ENCODE measurements at places on chromosomes 7 and 10.

- DNase-seq, result no peak
These were observed 143.8 kb downstream of the TPST1 start for GRCh38 chr7:66348959-66349358.

DNA sequence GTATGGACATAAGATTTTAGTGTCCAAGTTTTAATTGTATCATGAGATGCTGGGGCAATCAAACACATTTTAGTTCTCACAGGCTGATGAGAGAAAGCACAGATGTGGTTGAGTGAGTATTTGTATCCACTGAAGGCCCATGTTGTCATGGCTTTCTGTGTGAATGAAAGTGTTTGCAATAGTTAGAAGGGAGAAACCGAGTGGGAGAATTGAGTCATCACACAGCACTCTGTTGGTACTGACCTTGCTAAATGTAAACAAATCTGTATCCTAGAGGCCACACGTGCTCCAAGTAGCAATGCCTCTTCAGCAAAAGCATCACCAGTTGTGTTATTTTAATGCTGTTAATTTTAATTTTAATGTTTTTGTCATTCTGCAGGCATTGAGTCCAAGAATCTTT, 121.2 kb downstream of the EMX2 start:
- no peak for DNase-seq

DNA sequence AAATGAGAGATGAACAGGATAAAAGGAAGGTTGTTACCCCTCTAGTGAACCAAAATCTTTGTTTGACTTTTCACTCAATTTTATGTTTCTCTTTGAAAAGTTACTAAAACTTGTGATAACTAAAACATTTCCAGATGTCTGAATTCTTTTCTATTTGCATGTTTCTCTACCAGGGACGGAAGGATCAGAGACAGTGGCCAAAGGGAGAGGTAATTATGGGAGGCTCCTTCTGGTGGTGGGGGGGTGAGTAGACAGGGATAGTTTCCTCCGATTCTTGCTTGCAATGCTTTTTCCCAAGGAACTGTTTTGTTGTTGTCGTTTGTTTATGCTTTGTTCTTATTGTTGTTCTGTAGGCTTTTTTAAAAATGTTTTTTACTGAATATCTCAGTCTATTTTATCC, 374.8 kb downstream of the INHBA start:
- DNase-seq, result no peak

GRCh38 chr10:97798958-97799610, 27.3 kb upstream of the SFRP5 start:
- no peak for DNase-seq

DNA sequence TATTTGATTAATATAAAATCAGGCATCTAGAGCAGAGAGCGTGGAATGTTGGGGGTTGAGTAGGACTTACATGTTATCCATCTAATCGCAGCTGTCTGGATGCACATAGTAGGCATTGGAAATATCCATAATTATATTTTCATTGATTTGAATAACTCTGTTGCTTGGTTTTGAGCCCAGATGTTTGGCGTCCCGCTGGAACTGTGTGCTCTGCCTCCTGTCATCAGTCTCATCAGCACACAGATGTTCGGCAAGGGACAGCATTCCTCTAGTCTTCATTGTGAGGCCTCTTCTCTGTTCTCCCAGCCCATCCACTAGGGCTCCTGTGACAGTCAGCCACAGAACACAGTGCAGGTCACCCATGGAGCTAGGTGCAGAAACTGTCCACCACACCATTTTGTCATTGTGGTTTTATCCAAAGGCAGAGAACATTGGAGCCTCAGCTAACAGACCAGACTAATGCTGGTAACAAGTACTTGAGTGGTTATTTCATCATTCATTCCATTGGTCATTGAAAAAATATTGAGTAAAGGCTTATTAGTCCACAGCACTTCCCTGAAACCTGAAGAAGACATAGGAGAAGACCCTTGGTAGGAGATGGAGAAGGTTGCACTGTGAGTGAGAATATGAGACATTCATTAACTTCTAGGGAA, 927.4 kb downstream of the LRMDA start:
- no peak for DNase-seq

GRCh38 chr7:95904099-95904498, 131.7 kb downstream of the DYNC1I1 start:
- DNase-seq, result no peak

GRCh38 chr7:117048882-117049281, 95.6 kb downstream of the ST7 start:
- no peak for DNase-seq

GRCh38 chr7:50121286-50121685, 28.2 kb upstream of the ZPBP start:
- no peak for DNase-seq

- no peak for DNase-seq
These were observed 74.1 kb downstream of the ADD3 start for GRCh38 chr10:110081911-110082310.

- no peak for DNase-seq
These were observed 544.1 kb downstream of the XPNPEP1 start for GRCh38 chr10:109379186-109379585.

DNA sequence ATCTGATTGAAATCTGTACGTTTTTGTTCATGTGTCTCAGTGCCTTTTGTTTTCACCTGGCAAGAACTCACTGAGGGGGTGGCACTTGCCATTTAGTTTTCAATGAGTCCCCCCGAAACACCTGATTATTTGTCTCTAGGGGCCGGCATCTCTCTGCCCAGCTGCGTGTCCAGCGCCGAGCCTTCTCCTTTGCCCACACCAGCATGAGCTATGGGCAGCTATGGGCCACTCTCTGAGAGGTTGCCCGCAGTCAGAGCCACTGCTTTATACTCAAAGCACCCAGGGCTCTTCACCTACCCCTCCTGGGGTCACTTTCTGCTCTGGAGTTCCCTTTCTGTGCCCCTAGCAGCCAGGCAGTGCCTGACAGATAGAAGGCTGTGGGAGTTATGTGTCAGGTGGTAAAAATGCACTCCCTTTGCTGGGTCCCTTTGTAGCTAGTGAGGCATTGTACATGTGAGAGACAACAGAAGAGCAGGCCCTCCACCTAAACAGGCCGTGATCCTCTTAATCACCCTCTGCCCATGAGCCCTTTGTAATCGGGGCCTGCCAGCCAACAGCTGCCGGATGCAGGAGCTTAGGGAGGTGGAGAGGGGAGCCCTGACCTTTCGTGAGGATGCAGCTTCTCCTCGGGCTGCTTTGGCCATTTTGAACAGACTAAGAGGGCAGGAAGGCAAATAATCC, 133.1 kb upstream of the NPS start:
- no peak for DNase-seq

GRCh38 chr7:65301007-65301406, 72.6 kb upstream of the ZNF92 start:
- no peak for DNase-seq

DNA sequence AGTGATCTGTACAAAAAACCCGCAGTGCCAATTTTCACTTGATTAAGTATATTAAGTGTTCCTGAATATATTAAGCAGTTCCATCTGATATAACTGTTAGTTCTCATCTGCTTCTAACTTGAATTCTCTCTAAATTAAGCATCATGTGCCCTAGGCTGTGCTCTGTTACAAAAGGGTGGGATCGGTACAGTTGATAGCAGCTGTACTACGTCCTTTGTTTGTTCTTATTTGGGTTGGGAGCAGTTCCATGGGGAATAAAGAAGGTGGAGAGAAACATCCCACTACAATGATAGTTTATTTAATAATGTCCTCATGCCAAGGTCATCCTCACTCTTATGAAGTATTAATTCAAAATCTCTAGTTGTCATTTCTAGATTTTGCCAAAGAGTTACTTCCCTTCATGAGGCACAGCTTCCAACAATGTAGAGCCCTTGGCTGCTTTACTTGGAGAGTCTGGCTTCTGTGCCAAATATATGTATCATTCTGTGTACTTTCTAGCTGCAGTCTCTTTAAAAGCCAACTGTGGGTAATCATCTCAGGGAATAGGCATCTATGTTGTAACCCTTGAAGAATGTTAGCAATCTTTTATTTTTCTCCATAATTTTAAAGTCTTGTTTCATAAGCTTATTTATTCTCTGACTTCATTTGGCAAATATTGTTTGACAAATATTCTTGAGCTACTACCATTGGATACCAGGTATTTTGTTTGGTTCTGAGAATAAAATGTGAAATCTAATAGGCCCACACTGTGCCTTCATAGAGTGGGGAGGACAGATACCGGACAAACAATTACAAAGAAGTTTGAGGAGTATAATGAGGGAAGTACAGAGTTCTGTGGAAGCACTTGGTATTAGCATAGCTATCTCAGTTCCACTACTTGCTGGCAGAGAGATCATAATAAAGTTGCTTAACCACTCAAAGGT, 22.4 kb upstream of the AHR start:
- no peak for DNase-seq

GRCh38 chr7:2301511-2301863, 12.8 kb downstream of the SNX8 start:
- DNase-seq, result peak; percentile 39

- no peak for DNase-seq
These were observed 32.2 kb upstream of the GARS1 start for GRCh38 chr7:30562498-30562897.

DNA sequence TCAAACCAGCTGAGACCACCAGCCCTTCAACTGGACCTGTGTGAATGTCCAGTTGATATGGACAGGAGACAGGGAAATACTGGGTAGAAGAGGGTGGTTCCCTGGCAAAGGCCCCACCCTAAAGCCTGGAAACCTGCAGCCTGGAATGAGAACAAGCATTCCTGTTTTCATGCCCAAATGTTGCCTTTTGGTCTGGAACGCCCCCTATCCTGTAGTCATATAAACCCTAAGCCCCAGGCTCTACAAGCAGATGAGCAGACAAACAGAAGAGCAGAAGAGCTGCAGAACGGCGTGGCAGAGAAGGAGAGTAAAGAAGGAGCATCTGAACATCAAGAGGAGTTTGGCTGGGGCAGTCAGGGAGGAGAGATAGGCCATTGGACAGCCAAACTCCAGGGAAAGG, 38.4 kb downstream of the SYPL1 start:
- no peak for DNase-seq

DNA sequence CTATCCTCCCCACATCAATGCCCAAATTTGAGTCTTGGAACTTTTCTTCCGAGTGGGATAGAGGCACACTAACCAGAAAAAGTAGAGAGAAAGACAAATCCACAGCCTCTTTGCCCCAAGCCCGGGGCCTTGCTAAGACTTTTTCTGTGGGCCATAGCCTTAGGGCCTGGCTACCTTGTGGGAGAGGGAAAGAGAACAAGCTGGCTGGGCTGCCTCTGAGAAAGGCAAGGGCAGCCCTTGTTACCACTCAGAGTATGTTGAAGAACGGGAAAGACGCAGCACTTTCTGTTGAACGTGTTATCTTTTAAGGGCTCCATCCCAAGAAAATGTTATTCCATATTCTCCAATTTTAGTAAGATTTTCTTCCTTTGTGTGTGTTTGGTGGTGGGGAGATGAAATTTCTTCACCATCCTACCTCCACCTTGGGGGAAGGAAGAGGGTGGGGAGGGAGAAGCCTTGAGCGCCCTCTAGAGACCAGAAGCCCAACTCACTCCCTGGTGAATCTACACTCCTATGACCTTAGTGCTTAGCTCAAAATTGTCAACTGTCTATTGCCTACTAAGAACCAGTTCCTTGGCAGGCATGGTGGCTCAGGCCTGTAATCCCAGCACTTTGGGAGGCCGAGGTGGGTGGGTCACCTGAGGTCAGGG, 3.9 kb upstream of the NRF1 start:
- DNase-seq, result peak; percentile 65

GRCh38 chr7:101553018-101553770, 75.9 kb downstream of the MYL10 start:
- no peak for DNase-seq

- no peak for DNase-seq
These were observed 19.5 kb downstream of the RALA start for GRCh38 chr7:39642896-39643295.

DNA sequence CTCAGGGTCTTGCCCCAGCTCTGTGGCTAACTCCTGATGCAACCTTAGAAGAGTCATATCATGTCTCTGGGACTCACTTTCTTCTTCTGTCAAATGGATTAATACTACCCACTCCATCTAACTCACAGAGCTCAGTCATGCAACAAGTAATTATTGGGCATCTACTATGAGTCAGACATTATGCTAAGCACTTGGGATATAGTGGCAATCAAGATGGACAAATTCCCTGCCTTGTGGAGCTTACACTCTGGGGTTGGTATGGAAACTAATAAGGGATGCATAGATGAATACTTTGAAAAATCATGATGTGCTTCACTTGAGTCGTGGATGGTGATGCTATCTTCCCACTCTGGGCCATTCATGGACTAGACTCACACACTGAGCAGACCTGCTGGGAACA, 88.9 kb downstream of the KCNMA1 start:
- no peak for DNase-seq

DNA sequence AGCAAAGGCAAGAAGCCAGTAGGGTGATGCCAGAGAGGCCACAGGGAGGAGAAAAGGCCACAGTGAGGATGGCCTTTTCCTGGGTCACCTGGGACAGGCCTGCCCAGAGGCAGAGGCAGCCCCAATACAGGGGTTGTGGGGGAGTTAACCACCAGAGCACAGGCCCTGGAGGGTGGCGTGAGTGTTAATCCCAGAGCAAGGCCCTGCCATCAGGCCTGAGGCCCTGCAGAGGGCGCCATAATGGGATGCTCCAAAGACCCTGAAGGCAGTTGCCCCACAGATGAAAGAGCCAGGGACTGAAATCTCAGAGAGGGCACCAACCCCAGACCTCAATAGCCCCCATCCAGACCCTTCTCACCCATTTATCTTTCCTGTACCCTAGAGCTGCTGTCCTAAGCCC, 23.9 kb downstream of the SLC13A4 start:
- peak; percentile 32 for DNase-seq

GRCh38 chr7:22481726-22482125, 18.3 kb downstream of the STEAP1B start:
- no peak for DNase-seq

DNA sequence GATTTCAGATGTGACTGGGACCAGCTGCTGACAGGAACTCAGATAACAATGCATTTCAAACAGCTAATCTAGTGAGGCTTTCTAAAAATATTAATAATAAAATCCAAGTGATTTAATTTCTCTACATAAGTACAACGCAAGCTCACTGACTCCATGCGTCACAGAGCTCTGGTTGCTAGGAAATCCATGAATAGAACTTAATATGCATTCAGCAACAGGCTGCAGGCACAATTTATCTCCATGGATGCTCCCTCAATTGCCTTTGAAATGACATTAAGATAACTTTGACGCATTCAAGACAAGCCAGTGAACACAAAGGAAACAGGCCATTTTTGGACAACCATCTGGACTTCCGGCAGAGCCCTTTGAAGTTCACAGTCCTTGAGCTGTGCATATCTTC, 118.7 kb upstream of the COL1A2 start:
- DNase-seq, result no peak

- no peak for DNase-seq
These were observed 20.9 kb downstream of the EBF3 start for GRCh38 chr10:129942936-129943715.

DNA sequence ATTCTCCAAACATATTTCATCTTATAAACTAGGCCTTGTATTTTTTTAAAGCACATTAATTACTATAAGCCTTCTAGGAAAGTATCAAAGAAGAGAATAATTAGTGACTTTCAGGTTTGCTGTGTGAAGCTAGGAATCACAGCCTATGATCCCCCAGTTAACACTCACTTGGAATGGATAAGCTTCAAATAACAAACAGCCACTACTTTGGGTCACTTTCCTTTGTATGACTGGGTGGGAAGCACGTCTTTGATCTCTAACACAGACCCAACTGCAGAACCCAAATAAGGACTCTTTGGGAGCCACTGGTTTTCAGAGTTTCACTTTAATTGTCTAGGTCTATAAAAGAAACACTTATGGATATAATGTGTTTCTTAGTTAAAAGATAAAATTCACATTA, 769.3 kb downstream of the MAGI2 start:
- no peak for DNase-seq
